Stimulated activated CD4-positive, alpha-beta T cell treated with anti-CD3 and anti-CD28 coated beads, Interleukin-1b, Interleukin-23, amount 100 ng/mL, for 1 hour (primary cell): ENCODE measurements at places on chromosomes 1 and 21.

DNA sequence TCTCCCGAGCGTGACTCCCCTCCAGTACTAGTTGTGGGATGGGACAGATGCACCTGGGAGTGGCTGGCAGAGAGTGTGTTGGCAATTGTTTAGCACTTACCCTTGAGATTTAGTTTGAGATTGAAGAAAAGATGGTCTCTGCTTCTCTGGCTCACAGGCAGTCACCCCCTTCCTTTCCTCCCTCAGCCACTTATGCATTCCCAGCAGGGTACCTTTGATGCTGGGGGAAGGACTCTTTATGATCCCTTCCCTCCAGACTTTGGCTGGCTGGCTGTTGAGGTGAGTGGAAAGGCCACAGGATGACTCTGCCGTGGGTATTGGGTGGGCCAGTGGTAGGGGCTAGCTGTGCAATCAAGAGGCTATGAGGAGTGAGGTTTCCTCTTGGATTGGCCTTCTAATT is 236.8 kb downstream of the CAMTA1 start:
- no peak for DNase-seq

DNA sequence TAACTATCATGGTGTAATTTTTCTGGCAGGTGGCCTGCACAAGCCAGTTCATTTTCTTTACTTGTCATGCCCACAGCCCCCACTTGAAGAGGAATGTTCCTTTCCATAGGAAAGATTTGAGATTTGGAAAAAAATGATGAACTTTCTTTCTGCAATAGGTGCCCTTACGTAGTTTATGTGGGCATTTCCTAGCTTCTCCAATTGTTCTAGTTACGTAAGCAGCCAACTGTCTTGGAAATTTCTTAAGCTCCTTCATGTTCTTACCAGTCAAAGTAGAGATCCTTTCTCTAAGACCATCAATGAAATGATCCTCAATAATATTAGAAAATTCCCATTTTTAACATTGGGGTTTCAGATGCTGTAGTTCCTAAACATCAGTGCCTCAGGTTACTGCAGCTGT is 109.5 kb upstream of the F3 start:
- DNase-seq: no peak

GRCh38 chr1:43447891-43448708 is 5.6 kb downstream of the HYI start:
- DNase-seq: no peak

DNA sequence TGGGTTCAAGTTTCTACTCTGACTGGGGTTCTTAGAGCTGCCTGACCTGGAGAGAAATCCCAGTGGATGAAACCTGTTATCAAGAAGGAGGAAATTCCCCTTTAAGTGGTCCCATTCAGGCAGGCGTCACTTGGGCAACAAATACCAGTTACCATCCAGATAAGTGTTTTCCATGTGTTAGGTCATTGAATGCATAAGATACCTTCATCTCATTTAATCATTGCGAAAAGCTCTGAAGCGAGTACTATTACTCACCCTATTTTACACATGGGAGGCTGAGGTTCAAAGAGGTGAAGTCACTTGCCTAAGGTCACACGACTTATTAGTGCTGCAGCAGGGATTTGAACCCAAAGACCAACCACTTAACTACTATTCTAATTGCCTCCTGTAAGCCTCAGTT is 45.5 kb upstream of the RPL11 start:
- DNase-seq: no peak

DNA sequence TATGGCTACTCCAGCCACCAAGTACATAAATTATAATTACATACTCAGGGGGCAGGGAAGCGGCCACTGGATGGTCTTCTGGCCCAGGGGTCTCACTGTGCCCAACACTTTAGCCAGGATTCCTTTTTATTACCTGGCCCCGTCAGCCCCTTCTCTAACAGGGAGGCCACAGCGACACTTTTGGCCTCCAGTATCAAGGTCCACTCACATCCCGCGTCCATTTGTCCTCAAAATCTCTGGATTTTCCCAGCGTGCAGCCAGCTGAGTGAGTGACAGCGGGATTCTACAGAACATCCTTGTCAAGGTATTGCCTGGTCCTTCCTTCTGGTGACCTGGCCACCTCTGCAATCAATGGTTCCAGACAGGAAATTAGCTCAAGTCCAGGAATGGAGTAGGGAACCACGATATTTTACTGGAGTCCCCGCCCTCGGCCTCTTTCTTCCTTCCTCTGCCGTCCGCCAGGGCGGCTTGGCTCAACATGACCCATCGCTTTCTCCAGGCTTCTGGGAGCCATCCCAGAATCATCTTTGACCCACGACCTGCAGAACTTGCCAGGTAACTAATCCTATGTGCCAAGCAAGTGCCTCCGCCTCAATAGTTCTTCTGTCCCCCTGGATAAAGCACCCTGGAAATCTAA is 2.7 kb upstream of the COL6A2 start:
- DNase-seq: no peak
